ENCODE measurements at places on chromosomes 7 and 10.
A peak's percentile ranks its signal among the peaks of the same experiment; 100 is the strongest.

DNA sequence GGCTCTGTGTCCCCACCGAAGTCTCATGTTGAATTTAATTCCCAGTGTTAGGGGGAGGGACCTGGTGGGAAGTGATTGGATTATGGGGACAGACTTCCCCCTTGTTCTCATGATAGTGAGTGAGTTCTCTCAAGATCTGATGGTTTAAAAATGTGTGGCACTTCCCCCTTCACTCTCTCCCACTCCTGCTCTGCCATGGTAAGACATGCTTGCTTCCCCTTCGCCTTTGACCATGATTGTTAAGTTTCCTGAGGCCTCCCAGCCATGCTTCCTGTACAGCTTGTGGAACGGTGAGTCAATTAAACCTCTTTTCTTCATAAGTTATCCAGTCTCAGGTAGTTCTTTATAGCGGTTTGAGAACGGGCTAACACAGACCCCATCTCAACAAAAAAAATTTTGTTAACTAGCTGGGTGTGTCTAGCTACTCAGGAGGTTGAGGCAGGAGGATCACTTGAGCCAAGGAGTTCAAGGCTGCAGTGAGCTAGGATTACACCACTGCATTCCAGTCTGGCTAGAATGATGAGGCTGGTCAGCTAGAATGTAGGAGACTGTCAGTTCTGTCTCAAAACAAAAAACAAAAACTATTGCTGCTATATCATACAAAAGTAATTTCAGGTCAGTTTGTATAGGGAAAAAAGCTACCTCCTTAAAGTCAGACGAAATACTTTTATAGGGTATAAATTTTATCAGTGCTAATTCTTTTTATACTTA, 57.7 kb downstream of the ATAD1 start:
- DNase-seq = no peak

- DNase-seq = peak; percentile 12
These were observed 26.8 kb downstream of the ELFN1 start for GRCh38 chr7:1696671-1697498.

DNA sequence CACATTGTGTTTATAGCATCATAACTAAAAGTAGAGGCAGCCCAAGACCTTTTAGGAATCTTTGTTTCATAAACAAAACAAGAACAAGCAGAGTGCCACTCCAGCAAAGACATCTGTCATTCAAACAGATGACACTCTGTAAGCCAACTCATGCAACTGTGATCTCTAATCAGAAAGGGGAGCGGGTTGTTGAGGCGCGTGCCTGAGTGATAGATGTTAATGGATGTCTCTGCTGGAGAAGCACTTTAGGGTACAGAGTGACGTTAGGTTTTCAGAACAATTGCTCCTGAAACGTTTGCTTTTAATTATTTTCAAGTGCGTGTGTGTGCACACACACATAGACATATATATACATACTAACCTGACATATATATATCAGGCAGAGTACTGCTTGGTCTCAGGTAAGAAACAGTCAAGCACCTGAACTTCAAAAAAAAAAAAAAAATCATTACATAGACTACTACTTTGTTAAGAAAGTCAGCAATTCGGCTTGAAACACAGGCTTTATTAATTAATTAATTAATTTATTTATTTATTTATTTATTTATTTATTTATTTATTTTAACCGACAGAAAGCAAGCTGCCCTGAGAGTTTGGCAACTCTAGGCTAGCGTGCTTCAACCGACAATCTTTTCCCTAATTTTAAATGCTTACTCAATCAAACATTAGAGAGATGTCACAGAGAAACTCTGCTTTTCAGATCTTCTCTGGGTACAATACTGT, 109.1 kb downstream of the POU6F2 start:
- no peak for DNase-seq

DNA sequence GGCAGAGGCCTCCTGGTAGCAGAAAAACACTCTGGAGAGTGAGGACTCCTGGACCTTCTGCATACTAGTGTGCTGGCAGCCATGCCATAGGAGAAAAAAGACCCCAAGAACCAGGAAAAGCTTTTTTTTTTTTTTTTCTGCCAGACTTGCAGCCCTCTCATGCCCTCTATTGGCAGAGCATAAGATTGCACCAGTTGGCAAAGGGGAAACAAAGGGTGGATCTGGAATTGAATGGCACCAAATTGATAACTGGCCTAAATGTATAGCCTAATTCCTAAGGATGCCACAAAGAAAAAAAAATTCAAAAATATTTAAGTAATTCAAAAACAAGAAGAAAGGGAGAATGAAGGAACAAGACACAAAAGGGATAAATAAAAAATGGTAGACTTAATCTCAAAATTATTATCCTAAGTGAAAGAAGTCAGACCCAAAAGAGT, 112.5 kb upstream of the GHITM start:
- no peak for DNase-seq

DNA sequence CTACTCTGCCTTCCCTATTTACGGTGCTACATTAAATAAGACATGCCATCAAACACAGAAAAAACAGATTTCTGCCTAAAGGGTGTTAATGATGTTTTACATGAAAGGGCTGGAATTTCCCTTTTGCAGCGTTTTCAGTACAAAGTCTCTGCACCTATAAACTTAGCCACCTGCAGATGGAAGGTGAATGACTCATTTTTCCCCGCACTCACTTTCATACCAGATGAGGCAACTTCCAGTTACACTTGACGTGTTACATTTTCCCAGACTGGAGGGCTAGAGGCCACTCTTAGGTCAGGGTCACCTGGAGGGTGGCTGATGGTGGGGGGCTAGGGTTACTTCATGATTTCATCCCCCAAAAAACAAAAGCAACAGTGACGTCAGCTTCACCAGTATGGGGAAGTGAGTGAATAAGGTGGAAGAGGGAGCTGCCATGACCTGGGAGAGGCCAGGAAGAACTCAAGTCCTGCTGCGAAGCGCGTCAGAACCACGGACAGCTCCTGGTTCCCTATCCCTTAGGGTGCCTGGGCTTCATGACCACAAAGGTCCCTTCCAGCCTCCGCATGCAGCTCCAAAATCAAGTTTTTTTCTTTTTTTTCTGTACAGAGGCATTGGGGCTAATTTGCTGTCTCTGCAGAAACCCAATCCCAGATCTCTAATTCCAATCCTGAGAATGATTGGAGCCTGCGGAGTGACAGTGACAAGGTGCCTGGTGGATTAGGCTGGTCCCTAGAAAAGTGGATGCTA, 94.0 kb downstream of the ADARB2 start:
- DNase-seq = no peak

DNA sequence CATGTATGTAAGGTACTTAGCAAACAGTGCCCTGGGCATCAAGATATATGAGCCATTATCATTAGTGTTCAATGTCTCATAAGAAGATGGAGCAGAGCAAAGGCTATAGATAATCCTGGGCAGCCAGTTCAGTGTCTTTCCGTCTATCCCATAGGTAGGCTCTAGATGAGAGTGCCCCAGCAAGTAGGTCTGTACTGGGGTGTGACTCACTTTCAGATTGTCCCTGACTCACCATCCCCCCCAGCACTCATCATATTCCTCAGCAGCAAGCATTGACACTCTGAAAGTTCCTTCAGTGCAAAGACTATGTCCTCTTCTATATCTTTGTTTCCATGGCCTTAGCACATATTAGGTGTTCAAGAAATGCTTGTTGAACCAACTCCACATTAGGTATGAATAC, 20.0 kb upstream of the FAM204A start:
- no peak for DNase-seq

DNA sequence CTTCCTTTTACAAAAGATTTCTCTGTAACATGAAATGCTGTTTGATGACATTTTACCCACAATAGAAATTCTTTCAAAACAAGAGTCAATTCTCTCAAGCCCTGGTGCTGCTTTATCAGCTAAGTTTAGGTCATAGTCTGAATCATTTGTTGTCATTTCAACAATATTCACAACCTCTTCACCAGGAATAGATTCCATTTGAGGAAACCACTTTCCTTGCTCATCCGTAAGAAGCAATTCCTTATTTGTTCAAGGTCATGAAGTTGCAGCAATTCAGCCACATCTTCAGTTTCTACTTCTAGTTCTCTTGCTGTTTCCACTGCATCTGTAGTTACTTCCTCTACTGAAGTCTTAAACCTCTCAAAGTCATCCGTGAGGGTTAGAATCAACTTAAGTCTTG, 315.3 kb downstream of the TYW1 start:
- DNase-seq = no peak

- DNase-seq = no peak
These were observed 11.8 kb upstream of the TSPAN12 start for GRCh38 chr7:120869700-120870099.

- DNase-seq = no peak
These were observed 31.1 kb downstream of the ARHGAP12 start for GRCh38 chr10:31897506-31897905.

GRCh38 chr7:107564553-107565298, 955 bp downstream of the DUS4L start:
- no peak for DNase-seq

DNA sequence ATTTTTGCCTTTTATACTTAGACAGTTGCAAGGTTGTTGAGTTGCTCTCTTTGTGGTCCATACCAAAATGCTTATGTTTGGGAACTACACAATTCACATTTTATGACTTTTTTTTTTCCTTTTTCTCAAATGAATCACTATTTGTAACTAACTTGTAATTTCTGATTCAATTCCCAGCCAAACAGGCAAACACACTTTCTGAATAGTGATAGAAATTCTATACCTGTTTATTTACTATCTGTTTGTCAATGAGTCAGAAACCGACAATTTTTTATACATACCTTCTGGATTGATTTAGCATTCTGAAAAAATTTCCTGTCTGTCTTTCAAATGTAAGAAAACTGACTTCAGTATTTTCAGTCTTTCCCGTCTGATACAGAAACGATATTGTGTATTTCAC, 69.1 kb downstream of the MBL2 start:
- DNase-seq = no peak

DNA sequence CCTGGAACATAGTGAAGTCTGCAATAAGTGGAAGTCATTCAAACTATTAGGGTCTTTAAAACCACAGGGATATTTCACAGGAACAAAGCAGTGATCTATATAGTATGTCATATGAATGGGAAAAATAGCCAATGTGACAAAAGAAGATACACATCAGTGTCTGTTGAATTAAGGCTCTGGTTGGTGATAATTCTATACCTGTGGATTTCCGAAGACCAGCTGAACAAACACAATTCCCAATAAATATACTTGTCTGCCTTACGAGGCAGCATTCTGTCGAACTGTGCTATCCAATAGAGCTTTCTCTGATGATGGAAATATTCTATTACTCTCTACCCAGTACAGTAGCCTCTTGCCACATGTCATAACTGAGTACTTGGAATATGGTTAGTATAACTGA, 55.9 kb upstream of the CAV2 start:
- DNase-seq = no peak

Measured in CD4-positive, alpha-beta T cell treated with Interleukin-15 for 1 hour (primary cell).